SJCRH30 (cell line): ENCODE measurements at places on chromosomes 7 and 10.

DNA sequence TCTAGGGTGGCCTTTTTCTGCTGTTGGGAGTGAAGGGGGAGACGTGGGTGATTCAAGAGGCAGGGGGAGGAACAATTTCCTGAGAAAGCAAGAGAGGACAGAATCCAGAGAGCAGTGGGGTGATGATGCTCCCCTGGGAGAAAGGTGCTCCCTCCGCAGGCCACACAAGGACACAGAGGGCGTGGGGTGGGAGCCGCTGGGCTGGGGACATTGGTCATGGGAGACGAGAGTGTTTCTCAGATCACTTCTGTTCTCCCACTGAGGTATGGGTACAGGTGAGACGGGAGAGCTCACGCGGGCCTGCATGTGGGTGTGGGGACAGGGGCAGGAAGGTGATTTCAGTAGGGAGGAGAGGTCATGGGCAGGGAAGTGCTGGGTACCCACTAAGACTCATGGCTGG lies 259.5 kb upstream of the CTBP2 start:
- no peak overlapping the region for H3K27ac ChIP-seq
- no peaks in the 10 kb centered on the region for H3K4me1 ChIP-seq
- no peaks in the 10 kb centered on the region for H3K27me3 ChIP-seq
- no peak overlapping the region for H3K4me3 ChIP-seq

DNA sequence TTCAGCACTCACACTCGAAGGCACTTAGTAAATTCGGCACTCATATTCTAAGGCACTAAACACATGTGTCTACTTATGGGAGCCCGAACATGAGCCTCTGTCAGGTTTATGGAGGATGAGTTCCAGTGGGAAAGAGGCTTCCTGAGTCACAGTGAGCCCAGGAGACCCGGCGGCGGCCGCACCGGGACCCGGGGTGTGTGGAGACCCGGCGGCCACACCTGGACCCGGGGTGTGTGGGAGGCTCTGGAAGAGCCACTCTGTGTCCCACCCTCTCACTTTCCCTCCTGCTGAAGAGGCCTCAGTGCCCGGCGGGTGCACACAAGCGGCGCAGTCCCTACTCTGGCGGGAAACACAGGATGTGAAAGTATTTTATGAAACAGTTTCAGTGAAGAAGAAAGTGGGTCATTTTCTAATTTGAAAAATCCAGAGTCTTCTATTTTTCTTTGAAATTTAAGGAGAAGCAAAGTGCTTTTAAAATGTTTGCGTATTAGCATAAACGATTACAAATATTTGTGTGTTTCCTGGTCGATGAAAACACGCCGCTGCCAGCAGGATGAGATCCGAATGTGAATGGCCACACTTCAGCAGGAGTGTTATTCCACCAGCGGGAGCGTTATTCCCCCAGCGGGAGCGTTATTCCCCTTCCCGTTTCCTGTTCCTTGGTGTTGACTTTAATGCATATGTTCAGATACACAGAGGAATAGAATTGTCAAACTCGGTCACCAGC lies 625.1 kb downstream of the DNAJB6 start:
- H3K27me3 ChIP-seq: peaks cover 10% of the 10 kb centered on the region; the same call in 1 of the 2 replicates
- no peak overlapping the region for H3K27ac ChIP-seq
- no peaks in the 10 kb centered on the region for H3K4me1 ChIP-seq

DNA sequence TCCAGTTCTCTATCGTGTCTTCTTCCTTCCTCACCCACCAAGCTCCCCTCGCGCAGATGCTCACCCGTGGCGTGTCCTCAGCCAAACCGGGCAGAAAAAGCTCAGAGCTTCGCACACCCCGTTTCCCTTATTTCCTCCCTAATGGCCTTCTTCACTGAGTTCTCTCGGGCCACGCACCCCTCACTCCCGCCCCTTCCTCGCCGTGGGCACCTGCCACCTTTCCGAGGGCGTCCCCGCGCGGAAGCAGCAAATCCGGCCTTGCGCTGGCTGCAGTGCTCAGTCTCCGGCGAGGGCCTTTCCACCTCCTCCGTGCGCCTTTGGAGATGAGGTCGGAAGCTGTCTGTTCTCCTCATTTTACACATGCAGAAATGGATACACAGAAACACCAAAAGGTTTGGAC lies 12.4 kb upstream of the CALML3 start:
- H3K27me3 ChIP-seq: no peaks in the 10 kb centered on the region
- no peaks in the 10 kb centered on the region for H3K36me3 ChIP-seq
- no peak overlapping the region for H3K27ac ChIP-seq
- no peak overlapping the region for H3K4me3 ChIP-seq
- no peak for DNase-seq

GRCh38 chr10:69406302-69406811 lies 10.4 kb downstream of the TACR2 start:
- no peaks in the 10 kb centered on the region for H3K36me3 ChIP-seq
- H3K4me1 ChIP-seq: no peaks in the 10 kb centered on the region
- no peak overlapping the region for H3K4me3 ChIP-seq
- DNase-seq: no peak
- H3K27me3 ChIP-seq: no peaks in the 10 kb centered on the region

GRCh38 chr10:34647875-34648865 lies 166.9 kb downstream of the PARD3 start:
- no peaks in the 10 kb centered on the region for H3K36me3 ChIP-seq
- H3K4me1 ChIP-seq: peaks cover 10% of the 10 kb centered on the region
- H3K27ac ChIP-seq: no peak overlapping the region
- no peak for DNase-seq
- H3K27me3 ChIP-seq: no peaks in the 10 kb centered on the region
- no peak overlapping the region for H3K4me3 ChIP-seq
